ENCODE measurements at places on chromosomes 3 and 15.

GRCh38 chr3:148004331-148004730, 595.2 kb downstream of the ZIC1 start:
- no peak for DNase-seq

- no peak for DNase-seq
These were observed 95.3 kb downstream of the SEC22A start for GRCh38 chr3:123296836-123297626.

DNA sequence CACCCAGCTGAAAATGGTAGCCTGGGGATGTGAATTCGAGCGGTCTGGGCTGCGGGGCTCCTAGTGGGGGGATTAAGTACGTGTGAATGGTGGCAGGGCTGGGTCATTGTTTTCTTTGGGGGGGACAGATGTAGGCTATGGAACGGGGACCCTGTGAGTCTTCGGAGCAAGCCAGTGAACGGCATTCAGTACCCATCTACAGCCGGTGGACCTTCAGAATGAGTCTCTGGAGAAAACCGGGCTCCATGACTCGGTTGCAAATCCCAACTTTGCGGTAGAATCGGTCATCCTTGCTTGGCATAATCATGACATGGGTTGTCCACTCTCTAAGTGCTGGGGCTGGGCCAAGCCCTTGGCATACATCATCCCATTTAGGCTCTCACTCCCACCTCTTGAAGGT, 7.2 kb upstream of the EOMES start:
- DNase-seq: no peak

DNA sequence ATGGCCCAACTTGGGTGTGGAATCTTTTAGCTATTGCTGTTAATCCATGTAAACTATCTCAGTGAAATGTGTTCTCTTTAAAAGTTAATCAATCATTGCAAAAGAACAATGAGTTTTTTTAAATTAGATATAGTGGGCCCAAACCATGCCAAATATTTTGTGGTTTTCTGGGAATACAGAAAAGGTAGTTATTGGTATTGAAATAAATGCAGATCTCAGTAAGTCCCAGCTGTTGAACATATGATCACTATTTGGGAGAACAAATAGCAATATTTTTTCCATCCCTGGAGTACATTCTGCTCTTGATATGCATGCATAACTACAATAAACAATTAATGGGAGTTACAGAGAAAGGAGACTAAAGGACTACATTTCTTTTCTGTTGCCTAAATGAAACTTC, 36.0 kb upstream of the LEKR1 start:
- DNase-seq: no peak

- DNase-seq: no peak
These were observed 1.9 kb upstream of the SKIC8 start for GRCh38 chr15:78301326-78301725.

- DNase-seq: no peak
These were observed 20.7 kb upstream of the KLF13 start for GRCh38 chr15:31305796-31306425.

GRCh38 chr3:169496402-169496801, 167.1 kb downstream of the MECOM start:
- no peak for DNase-seq

DNA sequence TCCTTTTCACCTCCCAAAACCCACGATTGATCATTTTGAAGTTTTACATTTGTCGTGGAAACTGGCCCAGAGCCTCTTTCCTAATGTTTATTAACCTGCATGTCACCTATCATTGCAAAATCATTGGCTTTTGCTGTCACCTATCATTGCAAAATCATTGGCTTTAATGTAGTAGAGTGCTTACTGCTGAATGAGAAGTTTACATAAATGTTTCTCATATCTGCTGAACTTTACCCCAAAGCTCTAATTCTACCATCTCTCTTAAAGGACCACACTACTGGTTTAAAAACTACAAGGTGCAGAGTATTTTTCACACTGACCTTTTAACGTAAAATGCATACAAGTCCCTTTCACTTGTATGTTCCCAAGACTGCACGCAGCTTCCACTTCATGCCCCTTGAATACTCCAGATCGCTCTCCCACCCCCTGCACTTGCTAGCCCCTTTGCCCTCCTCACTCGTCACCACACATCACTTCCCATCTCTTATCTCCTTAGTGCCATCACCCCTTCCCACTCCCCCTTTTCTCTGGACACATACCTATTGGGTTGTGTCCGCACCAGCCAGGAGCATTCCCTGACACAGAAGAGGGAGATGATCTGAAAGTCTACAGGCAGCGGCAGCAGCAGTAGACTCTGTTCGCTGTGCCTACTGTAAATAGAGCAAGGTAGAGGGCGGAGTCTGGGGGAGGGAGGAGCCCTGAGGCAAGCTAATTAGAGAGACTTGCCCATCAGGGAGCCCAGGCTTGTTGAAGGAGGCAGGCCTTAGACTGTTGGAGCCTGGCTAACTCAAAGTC, 30.2 kb upstream of the ATOSA start:
- DNase-seq: no peak

DNA sequence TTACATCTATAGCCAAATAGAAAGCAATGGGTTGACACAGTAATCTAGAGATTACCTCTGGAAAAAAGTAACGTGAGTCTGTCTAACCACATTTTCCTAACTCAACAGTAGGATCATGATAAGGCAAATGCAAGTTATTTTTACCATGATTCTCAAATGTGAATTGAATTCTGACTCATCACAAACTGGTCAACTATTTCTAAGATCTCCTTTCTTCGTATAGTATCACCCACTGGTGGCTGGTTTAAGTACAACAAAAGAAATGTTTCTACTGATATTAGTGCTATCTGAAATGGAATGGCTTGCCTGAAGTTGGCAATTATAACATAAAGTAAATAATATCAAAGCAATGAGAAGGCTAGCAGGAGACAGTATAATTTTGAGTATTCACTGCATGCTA, 102.2 kb downstream of the ABI3BP start:
- no peak for DNase-seq

- no peak for DNase-seq
These were observed 61.3 kb upstream of the TAMM41 start for GRCh38 chr3:11907667-11908660.

DNA sequence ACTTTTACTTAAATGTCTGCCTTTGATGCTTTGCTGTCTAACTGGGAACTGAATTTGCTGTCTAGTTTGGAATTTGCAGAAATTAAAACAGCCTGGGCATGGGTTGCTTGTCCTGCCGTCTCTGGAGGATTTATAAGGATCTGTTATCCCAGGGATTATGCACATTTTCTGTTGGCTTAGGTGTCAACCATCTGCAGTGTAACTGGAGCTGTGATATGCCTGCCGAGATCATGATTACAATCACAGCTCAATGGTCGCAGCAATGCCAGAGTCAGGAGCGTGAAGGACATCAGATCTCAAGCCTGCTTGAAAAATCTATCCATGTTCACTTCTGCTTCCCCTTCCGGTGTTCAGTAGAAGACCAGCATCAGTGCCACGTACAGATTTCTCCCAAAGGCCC, 41.8 kb upstream of the SETMAR start:
- DNase-seq: no peak

DNA sequence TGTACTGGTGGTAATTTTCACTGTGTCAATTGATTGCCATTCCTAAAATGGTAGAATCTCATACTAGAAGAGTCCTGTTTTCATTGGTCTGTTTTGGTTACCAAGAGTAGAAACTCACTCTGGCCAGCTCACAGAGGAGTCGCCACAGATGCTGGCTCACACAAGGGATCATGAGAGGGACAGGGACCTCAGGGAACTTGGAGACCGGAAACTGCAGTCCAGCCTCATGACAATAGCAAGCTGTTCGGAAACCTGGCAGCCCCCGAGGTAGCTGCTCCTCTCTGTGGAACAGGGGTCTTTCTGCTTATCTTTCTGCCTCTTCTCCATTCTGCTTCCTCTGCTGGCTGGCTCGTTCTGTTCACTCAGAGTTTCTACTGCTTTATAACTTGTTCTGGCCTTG, 192.9 kb downstream of the PLCL2 start:
- DNase-seq: no peak

- no peak for DNase-seq
These were observed 234.6 kb upstream of the BHLHE40 start for GRCh38 chr3:4744405-4745234.

DNA sequence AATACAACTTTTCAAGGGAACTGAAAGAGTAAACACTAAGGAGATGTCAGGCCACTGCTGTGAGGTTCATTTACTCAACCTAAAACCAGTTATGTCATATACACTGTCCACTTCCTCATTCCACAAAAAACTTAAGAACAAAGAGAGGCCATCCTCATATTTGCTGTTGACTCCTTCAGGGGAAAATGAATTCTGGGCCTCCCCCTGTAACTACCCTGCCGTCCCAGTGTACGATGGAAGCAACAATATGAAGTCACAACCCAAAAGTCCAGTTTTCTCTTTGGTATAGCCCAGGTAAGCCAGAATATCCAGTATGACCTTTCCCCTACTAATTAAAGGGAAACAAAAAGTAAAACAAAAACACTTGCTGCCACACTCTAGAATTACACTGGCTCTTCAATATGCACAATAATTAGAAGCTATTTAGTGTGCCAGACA, 16.2 kb downstream of the CEP152 start:
- no peak for DNase-seq

GRCh38 chr3:186427627-186428281, 65.7 kb upstream of the DGKG start:
- DNase-seq: no peak

GRCh38 chr3:3110749-3111361, 681 bp upstream of the IL5RA start:
- no peak for DNase-seq

DNA sequence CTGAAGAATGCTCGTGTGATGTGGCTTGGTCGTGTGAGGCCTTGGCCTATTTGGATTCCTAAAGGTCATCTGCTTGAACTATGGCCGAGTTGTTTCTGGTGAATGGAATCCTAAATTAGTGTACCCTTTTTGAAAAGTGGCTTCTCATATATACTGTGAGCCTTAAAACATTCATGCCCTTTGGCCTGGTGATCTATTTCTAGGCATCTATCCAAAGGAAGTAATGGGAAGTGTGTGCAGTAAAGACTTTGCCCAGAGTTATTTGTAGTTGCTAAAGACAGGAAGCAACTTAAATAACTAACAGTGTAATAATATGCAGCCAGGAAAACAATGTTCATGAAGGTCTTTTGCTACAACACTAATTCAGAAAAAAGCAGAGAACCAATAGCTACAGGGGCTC, 3.0 kb downstream of the DGKG start:
- DNase-seq: no peak

DNA sequence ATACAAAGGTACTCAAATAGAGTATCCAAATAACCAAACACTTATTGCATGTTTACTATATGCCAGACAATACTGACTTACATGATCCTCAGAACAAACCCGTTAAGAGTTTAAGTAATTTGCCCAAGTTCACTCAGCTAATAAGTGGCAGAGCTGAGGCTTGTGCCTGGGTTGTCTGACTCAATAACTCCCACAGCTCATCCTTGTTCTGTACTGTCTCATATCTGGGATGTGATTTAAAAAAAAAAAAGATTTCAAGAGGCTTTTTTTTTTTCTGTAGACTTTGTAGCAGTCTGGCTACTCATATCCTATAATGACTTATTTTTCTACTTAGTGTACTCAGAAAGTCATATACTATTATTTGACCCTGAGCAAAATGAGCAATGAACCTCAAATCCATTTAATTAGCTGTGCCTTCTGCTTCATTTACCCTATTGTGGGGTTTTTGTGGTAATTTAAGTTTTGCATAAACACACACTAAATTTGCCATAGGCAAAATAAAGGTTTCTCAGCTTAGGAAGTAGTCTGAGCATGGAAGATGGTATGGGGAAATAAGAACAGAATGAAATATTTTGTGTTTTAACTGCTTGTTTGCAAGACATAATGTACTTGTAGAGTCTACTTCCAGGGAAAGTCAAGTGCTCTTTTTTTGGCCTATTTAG, 3.1 kb downstream of the NSUN3 start:
- no peak for DNase-seq

DNA sequence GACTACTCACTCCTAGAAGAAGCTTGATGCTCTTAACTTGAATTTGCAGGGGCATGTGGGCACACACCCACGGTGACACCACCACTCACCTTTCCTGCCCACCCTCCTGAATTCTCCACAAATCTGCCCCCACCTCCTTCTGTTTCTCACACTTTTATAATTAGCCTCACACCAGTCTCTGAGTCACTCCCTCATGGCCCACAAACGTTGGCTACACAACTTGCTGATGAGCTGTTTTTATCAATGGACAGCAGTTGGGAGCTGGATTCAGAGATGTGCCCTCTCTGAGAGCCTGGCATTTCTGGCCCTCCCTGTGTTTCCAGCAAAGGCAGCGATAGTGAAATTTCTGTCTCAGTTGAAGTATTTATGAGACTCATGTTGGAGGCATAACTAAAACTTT, 1.3 kb downstream of the COLQ start:
- DNase-seq: no peak

Measured in H54 (cell line).